Osteocyte (in vitro differentiated cells): ENCODE measurements at places on chromosomes 3 and 15. TPM values are rescaled to one million over a fixed set of nuclear protein-coding genes. Genes with fewer than 3 reads are reported as not detected.

- DNase-seq, result no peak
- no peaks in the 10 kb centered on the region for H3K4me1 ChIP-seq
- no peaks in the 10 kb centered on the region for H3K36me3 ChIP-seq
- no peak overlapping the region for H3K27ac ChIP-seq
- H3K4me3 ChIP-seq, result no peak overlapping the region
Measured at GRCh38 chr15:91335702-91336101, 235.6 kb downstream of the SV2B start.

- no peaks in the 10 kb centered on the region for H3K36me3 ChIP-seq
- H3K27ac ChIP-seq, result no peak overlapping the region
- DNase-seq, result peak; percentile 80
- H3K4me3 ChIP-seq, result no peak overlapping the region
- H3K27me3 ChIP-seq, result no peaks in the 10 kb centered on the region
Measured at GRCh38 chr3:125083776-125084175, 28.0 kb upstream of the HEG1 start.

DNA sequence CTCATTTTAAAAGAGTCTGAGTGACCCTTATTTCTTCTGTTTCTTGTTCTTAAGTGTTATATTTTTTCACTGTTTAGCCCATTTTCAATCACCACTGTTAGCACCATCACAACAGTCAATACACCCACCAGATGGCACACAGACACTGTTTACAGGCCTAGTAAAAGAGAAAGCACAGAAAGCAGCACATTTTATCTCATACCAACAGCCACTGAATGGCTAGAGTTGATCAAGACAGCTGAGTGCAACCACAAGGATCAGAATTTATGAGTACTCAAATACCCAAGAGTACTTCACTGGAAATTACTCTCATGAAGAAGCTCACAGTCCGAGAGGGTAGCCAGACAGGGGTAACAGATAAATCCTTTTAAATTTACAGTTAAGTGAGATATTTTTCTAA is 127.0 kb downstream of the TFDP2 start:
- peaks cover 10% of the 10 kb centered on the region for H3K36me3 ChIP-seq
- H3K4me1 ChIP-seq, result peaks cover 7% of the 10 kb centered on the region
- no peak for DNase-seq
- no peaks in the 10 kb centered on the region for H3K27me3 ChIP-seq
- no peak overlapping the region for H3K4me3 ChIP-seq
- no peak overlapping the region for H3K27ac ChIP-seq

DNA sequence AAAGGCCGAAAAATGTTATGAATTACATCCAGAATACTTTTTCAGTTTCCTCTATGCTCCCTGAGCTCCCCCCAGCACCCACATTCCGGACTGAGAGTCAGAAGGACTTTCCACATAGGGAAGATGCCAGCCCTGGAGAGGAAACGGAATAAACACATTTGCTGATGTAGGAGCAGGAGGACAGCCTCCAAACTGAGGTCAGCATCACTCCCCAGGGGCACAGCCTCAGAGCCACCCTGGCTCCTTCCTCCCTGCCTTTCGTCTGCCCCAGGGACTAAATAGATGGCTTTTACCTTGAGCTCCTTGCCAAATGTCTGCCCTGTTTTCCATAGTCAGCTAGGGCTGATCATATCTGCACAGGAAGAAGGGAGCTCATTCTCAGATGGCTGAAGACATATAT is 22.6 kb upstream of the SLCO2A1 start:
- no peak overlapping the region for H3K27ac ChIP-seq
- no peaks in the 10 kb centered on the region for H3K36me3 ChIP-seq
- no peaks in the 10 kb centered on the region for H3K27me3 ChIP-seq
- no peak overlapping the region for H3K4me3 ChIP-seq
- DNase-seq, result no peak

DNA sequence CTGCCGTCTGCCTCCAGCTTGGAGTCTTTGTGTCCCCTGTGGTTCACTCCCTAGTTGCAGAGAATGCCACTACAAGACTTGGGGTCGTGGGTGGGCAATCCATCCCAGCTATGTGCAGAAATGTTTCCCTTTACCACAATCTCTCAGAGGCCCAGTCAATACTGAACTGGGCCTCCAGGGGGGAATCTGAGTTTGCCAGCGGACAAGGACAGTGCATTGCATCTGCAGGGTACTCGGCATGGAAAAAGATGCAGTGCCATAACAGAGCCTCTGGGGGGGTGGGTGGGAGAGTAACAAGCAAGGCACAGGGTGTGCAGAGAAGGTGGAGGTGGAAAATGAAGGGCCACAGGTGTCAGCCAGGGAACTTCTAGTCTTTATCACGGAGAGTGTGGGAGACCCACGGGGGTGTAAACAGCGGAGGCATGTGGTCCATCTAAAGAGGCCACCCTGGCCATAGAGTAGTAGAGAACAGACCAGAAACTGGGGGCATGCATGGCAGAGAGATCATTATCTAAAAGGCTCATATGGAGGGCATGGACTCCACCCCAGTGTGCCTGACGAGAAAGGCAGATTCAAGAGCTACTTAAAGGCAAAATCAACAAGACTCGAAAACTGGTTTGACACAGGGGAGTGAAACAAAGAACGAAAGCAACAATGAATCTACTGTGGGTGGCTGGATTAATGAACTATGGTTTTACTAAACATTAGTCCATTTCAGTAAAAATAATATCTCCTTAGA is 182.4 kb downstream of the ANXA2 start:
- no peak for DNase-seq
- no peaks in the 10 kb centered on the region for H3K4me1 ChIP-seq
- peaks cover 12% of the 10 kb centered on the region for H3K27me3 ChIP-seq
- H3K27ac ChIP-seq, result no peak overlapping the region

GRCh38 chr3:69178082-69178481 is 55.7 kb upstream of the LMOD3 start:
- H3K36me3 ChIP-seq, result no peaks in the 10 kb centered on the region
- no peak overlapping the region for H3K27ac ChIP-seq
- H3K4me1 ChIP-seq, result peaks cover 25% of the 10 kb centered on the region

DNA sequence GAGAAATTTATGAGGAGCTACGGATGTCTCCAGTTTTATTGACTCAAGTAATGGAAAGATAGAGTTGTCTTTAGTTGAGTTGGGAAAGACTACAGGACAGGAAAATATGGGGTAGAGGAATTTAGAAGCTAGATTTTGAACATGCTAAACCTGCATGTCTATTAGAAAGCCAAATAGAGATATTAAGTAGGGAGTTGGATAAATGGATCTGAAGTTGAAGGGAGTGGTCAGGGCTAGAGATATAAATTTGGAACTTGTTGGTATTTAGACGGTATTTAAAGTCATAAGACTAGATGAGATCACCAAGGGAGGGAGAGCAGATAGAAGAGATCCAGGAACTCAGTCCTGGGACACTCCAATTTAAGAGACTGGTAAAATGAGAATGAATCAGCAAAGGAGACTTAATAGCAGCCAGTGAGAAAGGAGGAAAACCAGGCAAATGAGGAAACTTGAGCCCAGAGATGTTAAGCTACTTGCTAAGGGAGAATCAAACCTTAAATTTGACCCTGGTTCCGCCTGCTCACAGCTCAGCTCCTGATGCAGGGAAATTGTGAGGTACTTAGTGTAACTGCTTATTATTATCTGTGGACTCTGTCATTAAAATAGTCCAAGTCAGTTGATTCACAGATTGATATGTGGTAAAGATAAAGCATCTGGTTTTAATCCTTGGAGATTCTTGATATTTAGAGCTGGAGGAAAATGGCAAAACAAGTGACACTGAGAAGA is 35.8 kb downstream of the ABI3BP start:
- no peaks in the 10 kb centered on the region for H3K27me3 ChIP-seq
- no peak for DNase-seq
- no peak overlapping the region for H3K4me3 ChIP-seq
- H3K36me3 ChIP-seq, result peaks cover 11% of the 10 kb centered on the region
- H3K4me1 ChIP-seq, result peaks cover 18% of the 10 kb centered on the region

DNA sequence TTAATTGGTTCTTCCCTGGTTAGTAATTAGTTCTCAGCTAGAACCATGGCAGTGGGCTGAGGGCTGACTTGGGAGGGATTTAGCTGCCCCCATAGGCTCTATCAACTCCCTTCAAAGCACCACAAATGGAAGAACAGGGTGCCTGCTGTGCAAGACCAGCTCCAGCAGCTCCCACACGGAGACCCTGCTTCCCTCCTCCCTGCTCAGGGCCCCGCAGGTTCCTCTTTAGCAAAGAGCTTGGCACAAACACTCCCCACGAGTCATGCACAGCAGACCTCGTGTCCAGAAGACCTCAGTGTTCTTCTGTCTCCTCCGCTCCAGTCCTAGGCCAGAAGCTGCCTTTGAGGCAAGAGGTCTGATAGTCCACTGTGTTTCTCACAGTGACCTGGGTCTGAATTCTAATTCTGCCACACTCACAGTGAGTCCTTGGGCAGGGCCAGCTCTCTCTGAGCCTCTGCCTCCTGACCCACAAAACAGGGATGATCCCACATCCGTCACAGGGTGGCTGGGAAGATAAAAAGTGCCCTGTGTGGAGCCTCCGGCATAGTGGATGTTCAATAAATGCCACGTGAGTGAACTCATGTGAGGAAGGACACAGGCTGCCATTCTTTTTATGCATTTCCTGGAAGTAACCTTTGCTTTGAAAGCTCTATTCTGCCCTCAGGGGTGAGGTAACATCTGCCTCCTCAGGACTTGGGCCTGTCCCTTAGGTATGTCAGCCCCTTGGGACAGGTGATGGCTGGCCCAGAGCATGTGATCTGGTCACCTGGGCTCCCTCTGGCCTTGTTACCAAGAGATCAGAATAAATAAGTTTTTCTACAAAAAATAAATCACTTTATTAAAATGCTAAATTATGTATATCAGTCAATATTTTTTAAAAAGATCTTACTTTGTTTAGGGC is 7.6 kb downstream of the RAB6B start:
- no peaks in the 10 kb centered on the region for H3K27me3 ChIP-seq
- H3K27ac ChIP-seq, result no peak overlapping the region
- no peaks in the 10 kb centered on the region for H3K4me1 ChIP-seq

SERPINI2 gene
- total RNA-seq, result not detected in 2 replicates

ARID3B gene
- total RNA-seq, result 2.8 and 3.2 TPM in 2 replicates

POTEB2 gene
- total RNA-seq, result not detected in 2 replicates

EXD1 gene
- total RNA-seq, result not detected in 2 replicates
